ENCODE measurements at places on chromosomes 13 and 19.

GRCh38 chr19:15398501-15399233 is 19.1 kb upstream of the AKAP8 start:
- no peak overlapping the region for H3K27ac ChIP-seq
- H3K27me3 ChIP-seq = no peaks in the 10 kb centered on the region
- no peaks in the 10 kb centered on the region for H3K4me1 ChIP-seq
- no peak for DNase-seq
- H3K4me3 ChIP-seq = no peak overlapping the region

DNA sequence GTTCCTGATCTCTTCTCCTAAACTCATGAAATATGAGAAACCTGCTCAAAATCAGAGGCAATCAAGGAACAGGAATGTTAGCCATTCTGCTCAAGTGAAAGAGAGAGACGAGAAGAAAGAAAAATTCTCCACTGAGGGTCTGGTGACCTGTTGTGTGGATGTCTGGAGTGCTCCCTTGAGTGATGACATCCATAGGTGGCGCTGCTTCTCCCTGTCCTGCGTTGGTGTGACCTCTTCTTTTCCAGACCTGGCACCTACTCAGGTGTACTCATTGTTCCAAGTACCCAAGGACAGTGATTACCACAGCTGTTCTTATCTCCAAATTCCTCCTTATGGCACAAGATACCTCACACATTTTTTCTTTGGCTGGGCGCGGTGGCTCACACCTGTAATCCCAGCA is 4.0 kb downstream of the ZNF223 start:
- no peak overlapping the region for H3K4me3 ChIP-seq
- no peaks in the 10 kb centered on the region for H3K4me1 ChIP-seq
- H3K27ac ChIP-seq = no peak overlapping the region
- no peaks in the 10 kb centered on the region for H3K27me3 ChIP-seq
- DNase-seq = no peak

GRCh38 chr13:81714513-81714912 is 1373.6 kb upstream of the SPRY2 start:
- no peaks in the 10 kb centered on the region for H3K4me1 ChIP-seq
- no peak overlapping the region for H3K4me3 ChIP-seq
- no peaks in the 10 kb centered on the region for H3K36me3 ChIP-seq
- H3K27me3 ChIP-seq = no peaks in the 10 kb centered on the region

GRCh38 chr13:103009051-103009840 is 57.0 kb downstream of the SLC10A2 start:
- no peak for DNase-seq
- H3K27ac ChIP-seq = no peak overlapping the region
- H3K4me3 ChIP-seq = no peak overlapping the region
- H3K36me3 ChIP-seq = no peaks in the 10 kb centered on the region
- H3K4me1 ChIP-seq = no peaks in the 10 kb centered on the region

DNA sequence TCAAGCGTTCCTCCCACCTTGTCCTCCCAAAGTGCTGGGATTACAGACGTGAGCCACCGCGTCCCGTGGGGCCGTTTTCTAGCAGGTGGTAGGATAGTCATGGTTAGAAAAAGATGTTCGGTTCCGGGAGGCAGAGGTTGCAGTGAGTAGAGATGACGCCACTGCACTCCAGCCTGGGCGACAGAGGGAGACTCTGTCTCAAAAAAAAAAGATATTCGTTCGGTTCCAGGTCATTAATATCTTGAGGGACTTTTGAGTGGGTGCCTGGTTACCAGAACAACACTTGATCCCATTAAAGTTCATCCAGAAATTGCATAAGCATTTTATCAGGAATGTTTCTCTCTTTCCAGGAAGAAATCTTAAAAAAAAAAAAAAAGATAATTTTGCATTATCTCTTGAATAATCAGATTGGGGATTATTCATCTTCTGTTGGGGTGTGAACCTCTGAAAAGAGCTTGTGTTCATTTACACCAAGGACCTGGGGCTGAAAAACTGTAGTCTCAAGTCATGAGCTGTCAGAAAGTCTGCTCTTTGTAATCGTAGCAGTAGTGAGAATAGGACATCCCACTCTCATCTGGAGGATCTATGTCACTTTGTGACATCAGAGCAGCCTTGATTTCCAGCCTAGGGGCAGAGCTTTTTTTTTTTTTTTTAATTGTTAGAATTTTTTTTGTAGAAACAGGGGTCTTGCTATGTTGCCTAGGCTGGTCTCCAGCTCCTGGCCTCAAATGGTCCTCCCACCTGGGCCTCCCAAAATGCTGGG is 1.0 kb upstream of the ETHE1 start:
- H3K36me3 ChIP-seq = no peaks in the 10 kb centered on the region
- DNase-seq = no peak
- H3K4me3 ChIP-seq = no peak overlapping the region
- no peak overlapping the region for H3K27ac ChIP-seq

DNA sequence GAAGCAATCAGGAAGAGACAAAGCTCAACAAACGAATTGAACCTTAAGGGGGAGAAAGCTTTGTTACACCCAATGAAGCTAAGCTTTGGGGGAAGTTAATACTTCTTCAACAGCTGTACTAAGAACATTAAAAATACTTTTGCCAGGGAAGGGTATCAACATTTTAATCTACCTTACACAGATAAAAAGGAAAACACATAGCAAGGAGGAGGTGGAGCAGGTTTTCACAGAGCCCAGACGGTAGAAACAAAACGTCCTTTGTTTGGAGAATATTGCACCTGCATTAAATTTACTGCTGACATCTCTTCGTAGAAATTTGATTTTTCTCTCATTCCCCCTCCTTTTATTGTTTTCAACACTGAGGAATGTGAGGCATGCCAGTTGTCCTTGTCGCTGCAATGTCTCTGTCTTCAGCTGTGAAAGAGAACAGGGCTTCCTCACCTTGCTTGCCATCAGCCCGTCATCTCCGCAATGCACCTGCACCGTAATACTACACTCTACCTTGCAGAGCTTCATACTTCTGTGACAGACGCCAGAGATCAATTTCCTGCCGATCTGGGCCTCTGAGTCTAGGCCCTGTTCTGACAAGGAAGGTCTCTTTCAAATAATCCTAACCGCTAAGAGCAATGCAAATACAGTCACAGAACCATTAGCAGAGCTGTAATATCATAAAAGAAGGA is 270.8 kb downstream of the SPRY2 start:
- no peak overlapping the region for H3K4me3 ChIP-seq
- no peaks in the 10 kb centered on the region for H3K4me1 ChIP-seq
- no peaks in the 10 kb centered on the region for H3K27me3 ChIP-seq
- no peaks in the 10 kb centered on the region for H3K36me3 ChIP-seq

DNA sequence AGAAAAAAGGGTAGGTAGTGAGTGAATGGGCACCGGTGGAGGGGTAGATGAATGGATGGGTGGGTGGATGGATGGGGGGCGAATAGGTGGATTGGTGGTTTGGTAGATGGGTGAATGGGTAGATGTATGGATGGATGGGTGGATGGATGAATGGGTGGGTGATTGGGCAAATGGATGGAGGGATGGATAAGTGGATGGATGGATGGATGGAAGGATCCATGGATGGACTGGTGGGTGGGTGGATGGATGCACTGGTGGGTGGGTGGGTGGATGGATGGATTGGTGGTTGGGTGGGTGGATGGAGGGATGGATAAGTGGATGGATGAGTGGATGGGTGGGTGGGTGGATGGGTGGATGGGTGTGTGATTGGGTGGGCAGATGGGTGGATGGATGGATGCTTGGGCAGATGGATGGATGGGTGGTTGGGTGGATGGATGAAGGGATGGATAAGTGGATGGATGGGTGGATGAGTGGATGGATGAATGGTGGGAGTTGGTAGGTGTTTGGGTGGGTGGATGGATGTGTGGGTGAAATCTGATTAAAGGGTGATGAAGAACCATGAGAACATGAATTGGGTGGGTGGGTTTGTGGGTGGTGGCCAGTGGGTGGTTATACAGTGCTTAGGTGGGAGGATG is 2.3 kb downstream of the ANKRD24 start:
- no peak for DNase-seq
- H3K27ac ChIP-seq = no peak overlapping the region
- H3K4me3 ChIP-seq = no peak overlapping the region
- no peaks in the 10 kb centered on the region for H3K4me1 ChIP-seq

DNA sequence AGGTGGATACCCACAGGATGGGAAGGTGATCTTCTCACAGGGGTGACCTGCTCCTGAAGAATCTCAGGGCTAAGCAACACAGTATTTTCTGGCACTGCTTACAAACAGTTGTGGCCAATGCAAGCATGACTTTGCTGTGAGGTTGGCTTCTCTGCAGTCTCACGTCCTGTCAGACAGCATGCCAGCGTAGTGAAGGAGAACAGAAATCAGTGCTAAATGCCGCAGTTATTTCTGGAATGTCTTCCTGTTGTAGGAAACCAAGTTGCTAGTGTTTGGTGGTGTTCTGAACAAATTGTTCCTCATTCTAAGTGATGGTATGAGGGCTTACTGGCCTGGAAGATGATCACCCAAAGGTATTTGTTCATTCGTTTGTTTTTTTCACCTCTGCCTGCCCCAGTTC is 320.1 kb downstream of the MTUS2 start:
- no peak overlapping the region for H3K27ac ChIP-seq
- no peak overlapping the region for H3K4me3 ChIP-seq
- H3K4me1 ChIP-seq = no peaks in the 10 kb centered on the region

GRCh38 chr13:76383676-76384461 is 502.3 kb downstream of the KCTD12 start:
- no peaks in the 10 kb centered on the region for H3K27me3 ChIP-seq
- no peak overlapping the region for H3K27ac ChIP-seq
- no peaks in the 10 kb centered on the region for H3K4me1 ChIP-seq
- H3K36me3 ChIP-seq = no peaks in the 10 kb centered on the region

DNA sequence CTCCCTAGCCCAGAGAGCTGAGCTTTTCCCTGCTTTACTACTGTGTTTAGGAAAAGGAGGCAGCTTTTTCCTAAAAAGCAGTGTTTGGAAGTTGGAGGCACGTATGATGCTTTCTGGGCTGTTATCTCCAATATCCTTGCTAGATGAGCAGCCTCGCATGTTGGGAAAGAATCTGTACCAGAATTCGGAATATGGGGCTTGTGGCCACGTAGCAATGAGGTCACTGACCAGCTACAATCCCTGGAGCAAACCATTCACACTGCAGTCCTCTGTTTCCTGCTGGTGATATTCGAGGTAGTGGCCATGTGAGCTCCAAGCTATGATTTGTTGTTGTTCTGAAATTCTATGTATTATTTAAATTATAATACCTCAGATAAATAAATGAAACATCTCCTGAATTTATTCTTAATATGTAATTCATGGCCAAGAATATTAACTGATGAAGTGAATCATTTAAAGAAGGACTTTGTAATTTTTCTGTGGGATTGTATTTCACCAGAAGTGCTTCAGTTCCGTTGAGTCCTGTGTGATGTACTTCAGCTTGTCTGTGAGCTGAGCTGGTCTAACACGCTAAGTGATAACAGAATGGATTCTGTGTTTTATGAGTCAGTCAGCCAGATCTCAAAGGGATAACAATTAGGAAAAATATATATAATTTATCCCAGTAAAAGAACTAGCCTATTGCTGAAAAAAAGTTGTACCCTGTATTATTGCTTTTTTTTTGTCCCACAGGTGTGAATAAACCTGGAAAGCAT is 319.5 kb downstream of the SHISA2 start:
- no peaks in the 10 kb centered on the region for H3K27me3 ChIP-seq
- H3K36me3 ChIP-seq = no peaks in the 10 kb centered on the region
- H3K27ac ChIP-seq = no peak overlapping the region
- H3K4me3 ChIP-seq = no peak overlapping the region
- no peak for DNase-seq
- peaks cover 5% of the 10 kb centered on the region for H3K4me1 ChIP-seq

- H3K4me1 ChIP-seq = no peaks in the 10 kb centered on the region
- peaks cover 6% of the 10 kb centered on the region for H3K36me3 ChIP-seq
- no peak for DNase-seq
- H3K27ac ChIP-seq = no peak overlapping the region
- no peak overlapping the region for H3K4me3 ChIP-seq
Measured at GRCh38 chr19:40379446-40380198, 10.4 kb downstream of the HIPK4 start.

DNA sequence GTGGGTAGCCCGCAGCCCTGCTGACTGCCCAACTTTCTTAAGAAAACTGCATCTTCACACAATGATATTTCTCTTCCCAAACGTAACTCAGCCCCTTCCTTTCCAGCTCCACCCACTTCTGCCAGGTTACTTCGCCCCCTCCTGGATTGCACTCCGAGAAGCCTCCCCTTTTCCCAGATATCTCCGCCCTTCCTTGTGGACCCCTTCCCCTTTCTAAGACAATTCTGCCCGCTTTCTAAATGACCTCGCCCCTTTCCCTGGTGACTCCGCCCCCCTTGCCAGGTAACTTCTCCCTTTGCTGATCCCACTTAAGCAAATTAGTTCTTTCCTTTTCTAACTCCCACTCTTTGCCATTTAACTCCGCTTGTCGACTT is 2.6 kb downstream of the VSIG10L start:
- H3K27ac ChIP-seq = peak overlapping the region; percentile 32
- H3K27me3 ChIP-seq = no peaks in the 10 kb centered on the region
- H3K36me3 ChIP-seq = no peaks in the 10 kb centered on the region
- H3K4me1 ChIP-seq = peaks cover 5% of the 10 kb centered on the region

GRCh38 chr13:46553886-46554858 is 1.2 kb downstream of the LRCH1 start:
- H3K36me3 ChIP-seq = no peaks in the 10 kb centered on the region
- H3K27me3 ChIP-seq = no peaks in the 10 kb centered on the region
- H3K4me3 ChIP-seq = peak overlapping the region; percentile 76
- peak; percentile 83 for DNase-seq
- peak overlapping the region; percentile 9 for H3K27ac ChIP-seq

DNA sequence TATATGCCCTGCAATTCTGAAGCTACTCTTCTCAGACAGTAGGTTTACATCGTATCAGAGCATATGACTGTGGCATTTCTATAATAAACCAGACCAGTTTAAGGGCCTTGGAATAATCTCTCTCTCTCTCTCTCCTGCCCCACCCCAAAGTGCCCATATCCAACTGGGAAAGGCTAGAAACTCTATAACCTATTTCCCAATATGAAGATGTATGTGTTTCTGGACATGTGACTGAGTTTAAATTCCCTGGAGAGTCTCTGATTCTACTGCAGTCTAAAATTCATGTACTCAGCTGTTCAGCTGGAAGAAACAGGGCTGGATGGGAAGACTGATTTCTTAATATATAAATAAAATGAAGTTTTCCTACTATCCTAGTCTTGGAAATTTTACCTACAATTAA is 91.9 kb upstream of the MBNL2 start:
- no peaks in the 10 kb centered on the region for H3K36me3 ChIP-seq
- no peak for DNase-seq
- H3K27me3 ChIP-seq = no peaks in the 10 kb centered on the region
- peaks cover 16% of the 10 kb centered on the region for H3K4me1 ChIP-seq
- no peak overlapping the region for H3K4me3 ChIP-seq
- no peak overlapping the region for H3K27ac ChIP-seq

All from mesendoderm (in vitro differentiated cells).